Pancreas (tissue), 10 donors: ENCODE measurements at places on chromosomes 3 and 15. TPM values are rescaled to one million over a fixed set of nuclear protein-coding genes. Genes with fewer than 3 reads are reported as not detected.

GRCh38 chr15:60165111-60165510, 161.0 kb downstream of the FOXB1 start:
- no peak overlapping the region for H3K27ac ChIP-seq
- no peaks in the 10 kb centered on the region for H3K4me1 ChIP-seq
- DNase-seq: no peak
- H3K27me3 ChIP-seq: no peaks in the 10 kb centered on the region
- H3K36me3 ChIP-seq: no peaks in the 10 kb centered on the region

The SKOR1 gene
- total RNA-seq: 0.24 TPM

The TF gene
- total RNA-seq: 9.1 TPM

The ZSCAN2 gene
- total RNA-seq: 15.4 TPM

GRCh38 chr3:8145661-8146060, 356.0 kb upstream of the LMCD1 start:
- H3K27ac ChIP-seq: no peak overlapping the region
- H3K36me3 ChIP-seq: no peaks in the 10 kb centered on the region
- H3K27me3 ChIP-seq: no peaks in the 10 kb centered on the region
- no peaks in the 10 kb centered on the region for H3K4me1 ChIP-seq

DNA sequence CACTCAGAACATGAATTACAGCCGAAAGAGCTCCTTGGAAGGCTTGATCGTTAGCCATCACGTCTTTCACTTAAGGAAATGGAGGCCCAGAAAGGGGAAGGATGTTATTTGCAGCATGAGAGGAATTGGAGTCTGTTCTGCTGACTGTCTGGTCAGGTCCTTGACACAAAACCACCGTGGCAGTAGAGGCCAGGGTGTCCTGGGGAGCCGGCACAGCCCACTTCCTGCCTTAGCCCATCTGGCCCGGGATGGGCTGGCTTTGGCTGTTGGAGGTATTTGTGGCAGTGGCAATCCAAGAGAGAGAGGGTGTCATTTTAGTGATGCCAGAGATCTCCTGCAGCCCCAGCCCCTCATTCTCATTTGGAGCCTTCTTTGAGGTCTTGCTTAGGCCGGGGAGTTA, 37.4 kb downstream of the ST6GAL1 start:
- no peak overlapping the region for H3K27ac ChIP-seq
- H3K4me3 ChIP-seq: no peak overlapping the region
- DNase-seq: no peak
- H3K4me1 ChIP-seq: no peaks in the 10 kb centered on the region
- H3K36me3 ChIP-seq: no peaks in the 10 kb centered on the region
- H3K27me3 ChIP-seq: no peaks in the 10 kb centered on the region

The SNURF gene
- total RNA-seq: 12.3 TPM

DNA sequence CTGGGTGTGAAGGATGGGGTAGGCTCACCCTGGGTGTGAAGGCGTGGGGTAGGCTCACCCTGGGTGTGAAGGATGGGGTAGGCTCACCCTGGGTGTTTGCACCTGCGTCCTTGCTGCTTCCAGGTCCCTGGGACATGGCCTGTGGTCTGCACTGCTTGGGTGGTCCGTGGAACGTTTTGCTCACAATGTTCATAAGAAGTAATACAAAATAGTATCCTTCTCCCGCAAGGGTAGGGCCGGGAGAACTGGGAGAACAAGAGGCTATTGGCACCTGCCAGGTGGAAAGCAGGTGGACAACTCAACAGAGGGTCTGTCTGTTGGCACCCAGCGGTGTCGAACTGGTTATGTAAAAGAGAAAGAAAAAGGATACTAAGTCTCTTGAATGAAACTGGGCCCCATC, 17.0 kb upstream of the PCSK6 start:
- H3K4me1 ChIP-seq: peaks cover 10% of the 10 kb centered on the region
- H3K36me3 ChIP-seq: no peaks in the 10 kb centered on the region
- H3K27ac ChIP-seq: no peak overlapping the region
- DNase-seq: no peak
- no peaks in the 10 kb centered on the region for H3K27me3 ChIP-seq

- peaks cover 26% of the 10 kb centered on the region for H3K36me3 ChIP-seq
- DNase-seq: no peak
- no peak overlapping the region for H3K4me3 ChIP-seq
- H3K27me3 ChIP-seq: no peaks in the 10 kb centered on the region
Measured at GRCh38 chr3:49738067-49738713, 14.4 kb upstream of the GMPPB start.

The TMEM62 gene
- total RNA-seq: 10.1 TPM

DNA sequence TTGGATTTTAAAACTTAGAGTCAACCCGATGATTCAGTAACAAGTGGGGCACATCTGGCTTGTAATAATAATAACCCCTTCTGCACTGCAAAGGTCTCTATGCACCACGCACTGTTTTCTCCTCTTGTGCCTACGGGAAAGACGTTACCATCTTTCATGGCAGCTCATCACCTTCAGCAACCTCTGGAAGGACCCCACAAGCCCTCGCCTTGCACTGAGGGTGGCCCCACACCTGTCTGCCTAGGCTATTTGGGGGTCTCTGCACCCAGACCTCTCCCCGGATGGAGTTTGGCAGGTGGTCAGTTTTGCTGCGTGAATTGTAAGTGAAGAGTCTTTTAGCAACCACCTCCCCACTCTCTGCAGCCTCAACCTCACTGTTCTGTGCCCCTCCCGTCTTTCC, 138.6 kb upstream of the MEF2A start:
- DNase-seq: no peak
- no peak overlapping the region for H3K27ac ChIP-seq
- no peak overlapping the region for H3K4me3 ChIP-seq
- H3K27me3 ChIP-seq: no peaks in the 10 kb centered on the region
- no peaks in the 10 kb centered on the region for H3K36me3 ChIP-seq
- H3K4me1 ChIP-seq: no peaks in the 10 kb centered on the region

DNA sequence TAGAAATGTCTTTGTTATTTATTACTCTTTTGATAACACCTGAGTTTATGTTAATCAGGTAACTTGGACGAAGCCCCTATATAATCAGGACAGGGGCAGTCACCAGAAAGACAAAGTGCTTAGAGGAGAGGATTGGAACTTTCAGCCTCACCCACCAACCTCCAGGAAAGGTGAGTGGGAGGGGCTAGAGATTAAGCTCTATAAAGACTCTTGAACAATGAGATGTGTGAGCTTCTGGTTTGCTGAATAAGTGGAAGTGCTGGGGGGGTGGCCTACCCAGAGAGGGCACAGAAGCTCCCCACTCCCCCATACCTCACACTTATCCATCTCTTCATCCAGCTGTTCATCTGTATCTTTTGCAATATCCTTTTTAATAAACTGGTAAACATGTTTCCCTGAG, 73.9 kb downstream of the TTBK2 start:
- no peaks in the 10 kb centered on the region for H3K4me1 ChIP-seq
- H3K36me3 ChIP-seq: no peaks in the 10 kb centered on the region
- H3K4me3 ChIP-seq: no peak overlapping the region
- DNase-seq: no peak
- H3K27me3 ChIP-seq: no peaks in the 10 kb centered on the region
- no peak overlapping the region for H3K27ac ChIP-seq

DNA sequence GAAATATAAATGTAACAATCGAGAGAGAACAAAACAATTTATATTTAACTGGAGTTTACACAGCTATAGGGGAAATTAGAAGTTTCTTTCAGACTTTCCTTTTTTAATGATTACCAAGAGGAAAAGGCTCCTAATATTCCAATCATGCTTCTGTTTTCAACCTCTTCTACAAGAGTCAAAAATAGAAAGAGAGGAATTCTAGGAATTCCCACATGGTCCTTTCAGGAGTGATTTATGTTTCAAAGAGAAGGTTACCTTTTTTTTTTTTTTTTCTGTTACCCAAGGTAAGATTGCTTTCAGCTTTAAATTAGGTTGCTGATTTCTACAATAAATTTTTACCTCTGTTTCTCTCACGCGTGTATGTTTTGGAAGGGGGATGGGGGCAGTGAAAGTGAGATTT, 355.3 kb upstream of the DCBLD2 start:
- no peak overlapping the region for H3K4me3 ChIP-seq
- H3K27me3 ChIP-seq: no peaks in the 10 kb centered on the region
- no peak for DNase-seq

GRCh38 chr3:127226946-127227842, 34.3 kb downstream of the PRR23E start:
- H3K36me3 ChIP-seq: no peaks in the 10 kb centered on the region
- H3K27ac ChIP-seq: no peak overlapping the region
- H3K27me3 ChIP-seq: no peaks in the 10 kb centered on the region
- H3K4me1 ChIP-seq: no peaks in the 10 kb centered on the region

GRCh38 chr15:81157195-81157938, 23.3 kb downstream of the CFAP161 start:
- no peaks in the 10 kb centered on the region for H3K27me3 ChIP-seq
- H3K4me1 ChIP-seq: no peaks in the 10 kb centered on the region
- H3K36me3 ChIP-seq: no peaks in the 10 kb centered on the region
- DNase-seq: no peak
- no peak overlapping the region for H3K4me3 ChIP-seq
- H3K27ac ChIP-seq: no peak overlapping the region

DNA sequence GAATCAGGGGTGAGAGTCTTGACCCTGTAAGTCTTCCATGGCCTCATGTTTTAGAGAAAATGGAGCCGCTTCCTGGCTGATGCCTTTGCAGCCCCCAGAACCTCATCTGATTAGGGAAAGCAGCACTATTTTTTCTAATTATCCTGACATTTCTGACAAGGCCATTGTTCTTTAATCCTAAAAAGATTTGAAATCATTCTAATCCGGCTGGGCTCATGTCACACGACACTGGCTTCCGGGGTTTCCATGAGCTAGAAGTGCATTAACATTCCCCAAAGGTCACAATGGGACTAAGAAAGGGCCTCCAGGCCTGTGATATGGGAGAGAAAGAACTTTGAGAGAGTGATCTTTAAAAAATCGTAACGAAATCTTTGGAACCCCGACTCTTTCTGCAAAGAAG, 33.1 kb downstream of the RBP2 start:
- no peaks in the 10 kb centered on the region for H3K36me3 ChIP-seq
- H3K4me1 ChIP-seq: no peaks in the 10 kb centered on the region
- H3K4me3 ChIP-seq: no peak overlapping the region
- H3K27me3 ChIP-seq: no peaks in the 10 kb centered on the region
- no peak for DNase-seq
